Heart left ventricle (tissue), 16 donors: ENCODE measurements at places on chromosomes 7 and 10. TPM values are rescaled to one million over a fixed set of nuclear protein-coding genes. Genes with fewer than 3 reads are reported as not detected.
A peak's percentile ranks its signal among the peaks of the same experiment; 100 is the strongest.

- DNase-seq = no peak
These were observed 79.4 kb downstream of the VPS41 start for GRCh38 chr7:38829488-38830165.

DNA sequence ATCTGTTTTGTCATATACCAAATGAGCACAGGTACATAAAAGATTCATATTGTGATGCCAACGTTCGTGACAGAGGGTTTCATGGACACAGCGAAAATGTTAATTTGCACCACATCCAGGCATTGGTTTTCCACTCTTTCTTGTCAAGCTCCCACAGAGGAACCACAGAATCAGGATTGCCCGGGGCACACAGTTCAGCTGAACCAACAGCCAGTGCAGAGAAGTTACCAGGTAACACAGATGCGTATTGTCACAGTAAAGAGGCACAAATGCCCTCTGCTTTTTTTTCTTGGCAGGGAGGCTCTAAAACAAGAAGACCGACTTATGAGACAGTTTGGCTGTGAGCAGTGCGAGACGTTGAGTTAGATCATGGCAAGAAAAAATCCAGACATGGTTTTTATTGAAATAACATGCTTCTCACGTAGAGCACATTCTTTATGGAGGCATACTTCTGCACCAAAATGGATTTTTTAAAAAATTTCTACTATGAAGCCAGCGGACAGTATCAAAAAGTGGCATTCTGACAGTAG is 331.1 kb upstream of the KIAA1217 start:
- no peak for DNase-seq

DNA sequence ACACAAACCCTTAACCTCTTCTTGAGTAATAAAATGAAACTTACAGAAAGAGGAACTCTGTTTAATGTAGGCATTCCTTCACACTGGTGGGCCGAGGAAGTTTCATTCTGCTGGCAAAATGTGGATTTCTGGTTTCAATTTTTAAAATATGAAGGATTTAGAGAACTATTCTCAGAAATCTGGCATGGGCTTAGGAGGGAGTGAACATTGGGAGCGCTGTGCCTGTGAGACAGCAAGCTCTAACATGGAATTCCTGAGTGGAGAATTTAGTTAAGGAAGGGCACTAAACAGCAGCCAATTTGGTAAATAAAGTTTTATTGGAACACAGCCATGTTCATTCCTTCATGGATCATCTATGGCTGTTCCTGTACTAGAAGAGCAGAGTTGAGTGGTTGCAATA is 751.8 kb upstream of the IGFBP3 start:
- DNase-seq = no peak

- no peak for DNase-seq
These were observed 75.5 kb upstream of the AGK start for GRCh38 chr7:141475679-141476078.

DNA sequence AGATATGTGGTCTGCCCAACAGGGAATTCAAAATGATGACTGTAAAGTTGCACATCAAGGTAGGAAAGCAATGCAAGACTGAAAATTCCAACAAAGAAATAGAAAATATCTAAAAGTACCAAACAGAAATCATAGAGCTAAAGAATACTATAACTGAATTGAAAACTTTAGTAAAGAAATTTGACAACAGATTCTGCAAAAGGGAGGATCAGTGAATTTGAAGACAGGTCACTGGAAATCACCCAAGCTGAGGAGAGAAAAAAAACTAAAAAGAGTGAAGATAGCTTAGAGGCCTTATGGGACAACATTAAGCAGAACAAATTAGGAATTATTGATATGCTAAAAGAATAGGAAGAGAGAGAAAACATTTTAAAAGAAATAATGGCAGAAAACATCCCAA is 240.6 kb downstream of the SNX13 start:
- DNase-seq = no peak

- DNase-seq = no peak
These were observed 3.5 kb upstream of the IGF2BP3 start for GRCh38 chr7:23473844-23474093.

- DNase-seq = no peak
These were observed 238.8 kb upstream of the LYZL1 start for GRCh38 chr10:29050081-29050480.

- no peak for DNase-seq
These were observed 59.8 kb downstream of the DNAJC1 start for GRCh38 chr10:21943633-21944265.

Gene SFMBT2
- 13.2 TPM for total RNA-seq

DNA sequence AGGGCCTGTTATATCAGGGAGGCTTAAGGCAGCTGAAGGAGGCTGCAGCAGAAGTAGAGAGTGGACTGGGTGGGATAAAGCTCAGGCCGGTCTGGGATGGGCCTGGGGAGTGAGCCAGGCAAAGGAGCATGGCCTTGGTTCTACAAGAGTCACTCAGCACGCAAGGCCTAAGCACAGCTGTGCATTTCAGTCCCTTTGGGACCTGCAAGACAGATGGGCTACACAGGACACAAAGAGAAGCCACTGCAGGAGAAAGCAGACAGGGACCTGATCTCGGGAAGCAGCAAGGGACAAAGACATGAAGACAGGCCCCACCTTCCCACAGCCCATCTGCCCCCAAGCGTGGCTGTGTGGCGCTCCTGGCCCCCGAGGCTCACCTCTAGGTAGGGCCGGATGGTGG is 29.4 kb downstream of the RRP12 start:
- DNase-seq = no peak

DNA sequence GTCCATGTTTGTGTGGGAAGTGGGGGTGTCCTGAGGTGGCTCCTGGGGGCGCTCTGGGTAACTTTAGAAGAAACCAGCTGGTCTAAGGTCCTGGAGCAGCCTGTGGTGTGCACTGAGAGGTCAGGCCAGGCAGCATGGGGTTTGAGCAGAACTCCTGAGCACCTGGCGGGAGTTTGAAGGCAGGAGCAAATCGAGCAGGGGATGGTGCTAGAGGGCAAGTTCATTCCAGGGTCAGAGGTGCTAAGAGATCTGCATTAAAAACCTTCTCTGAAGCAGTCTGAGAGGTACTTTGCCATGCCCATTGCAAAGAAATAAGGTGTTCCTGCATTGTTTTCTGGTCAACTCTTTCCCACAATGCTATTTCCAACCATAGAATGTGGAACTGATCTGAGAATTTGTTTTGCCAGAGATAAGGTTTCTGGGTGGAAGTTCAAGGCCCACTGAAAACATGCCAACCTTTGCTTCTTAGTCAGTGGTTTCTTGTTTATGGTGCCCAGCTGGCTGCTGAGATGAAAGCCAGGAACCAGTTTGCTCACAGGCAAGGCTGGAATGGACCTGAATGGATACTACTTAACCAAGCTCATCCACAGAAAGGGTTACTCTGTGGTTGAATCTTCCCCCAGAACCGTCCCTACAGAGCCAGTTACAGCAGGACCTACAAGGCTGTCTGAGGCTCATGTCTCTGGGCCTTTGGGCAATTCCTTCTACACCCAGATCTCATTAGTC is 136.3 kb upstream of the TMEM72 start:
- no peak for DNase-seq

- no peak for DNase-seq
These were observed 228.5 kb upstream of the COBL start for GRCh38 chr7:51545131-51545530.

Gene C10orf67
- total RNA-seq = 0.46 TPM

Gene BAIAP2L1
- total RNA-seq = 0.64 TPM

DNA sequence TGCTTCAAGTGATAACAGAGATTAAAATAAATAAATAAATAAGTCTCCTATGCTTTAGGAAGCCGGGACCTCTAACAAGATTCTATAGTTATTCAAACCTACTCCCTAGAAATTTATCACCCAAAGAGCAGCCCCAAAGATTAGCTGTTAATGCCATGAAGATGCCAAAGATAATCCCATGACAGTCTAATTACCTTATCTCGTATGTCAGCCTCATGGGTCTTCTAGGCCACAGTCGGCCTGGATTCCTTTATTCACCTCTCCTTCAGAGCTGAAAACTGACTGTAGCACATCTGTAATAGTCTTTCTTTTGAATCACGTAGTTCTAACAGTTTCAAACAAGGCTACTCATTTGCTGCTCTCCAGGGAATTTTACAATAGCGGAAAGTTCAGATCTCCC is 24.2 kb downstream of the COL1A2 start:
- DNase-seq = no peak

Gene VWDE
- not detected for total RNA-seq

Gene GLI3
- 3.1 TPM for total RNA-seq

DNA sequence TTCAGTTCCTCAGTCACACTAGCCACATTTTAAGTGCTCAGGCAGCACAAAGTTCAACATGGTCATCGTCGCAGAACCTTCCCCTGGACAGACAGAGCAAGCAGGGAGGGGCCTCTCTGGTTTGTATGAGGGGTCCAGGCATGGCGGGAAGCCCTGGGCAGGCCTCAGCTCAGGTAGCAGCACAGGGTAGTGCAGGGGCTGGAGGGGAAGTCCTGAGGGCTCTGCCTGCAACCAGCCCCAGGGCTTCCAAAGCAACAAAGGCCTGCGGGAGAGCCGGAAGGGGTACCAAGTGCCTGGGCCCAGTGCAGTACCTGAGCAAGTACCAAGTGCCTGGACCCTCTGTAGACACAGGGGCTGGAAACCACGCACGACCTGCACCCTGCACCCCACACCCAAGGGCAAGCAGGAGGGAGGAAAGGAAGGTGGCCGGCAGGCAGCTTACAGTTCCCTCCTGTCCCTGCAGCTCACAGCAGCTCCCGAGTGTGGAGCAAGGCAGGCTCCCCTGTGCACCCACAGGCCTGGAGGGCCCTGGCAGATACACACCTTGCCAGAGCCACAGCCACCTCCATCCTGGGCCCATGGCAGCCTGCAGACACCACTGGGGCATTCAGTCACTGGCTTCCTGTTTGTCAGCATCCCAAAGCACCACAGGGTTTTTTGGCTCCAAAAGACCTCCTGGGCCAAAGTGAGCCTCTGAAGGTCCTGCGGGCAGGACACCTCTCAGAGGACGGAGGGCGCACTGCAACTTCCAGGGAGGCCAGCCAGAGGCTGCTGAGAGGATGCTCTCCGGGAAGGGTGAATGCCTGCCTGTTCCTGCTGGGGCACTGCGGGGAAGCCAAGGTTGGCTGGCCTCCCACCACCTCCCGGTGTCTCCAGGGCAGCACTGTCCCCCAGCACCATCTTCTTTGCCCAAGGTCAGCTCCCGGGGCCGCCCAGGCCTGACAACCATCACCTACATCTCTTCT is 6.5 kb upstream of the RET start:
- peak; percentile 13 for DNase-seq

DNA sequence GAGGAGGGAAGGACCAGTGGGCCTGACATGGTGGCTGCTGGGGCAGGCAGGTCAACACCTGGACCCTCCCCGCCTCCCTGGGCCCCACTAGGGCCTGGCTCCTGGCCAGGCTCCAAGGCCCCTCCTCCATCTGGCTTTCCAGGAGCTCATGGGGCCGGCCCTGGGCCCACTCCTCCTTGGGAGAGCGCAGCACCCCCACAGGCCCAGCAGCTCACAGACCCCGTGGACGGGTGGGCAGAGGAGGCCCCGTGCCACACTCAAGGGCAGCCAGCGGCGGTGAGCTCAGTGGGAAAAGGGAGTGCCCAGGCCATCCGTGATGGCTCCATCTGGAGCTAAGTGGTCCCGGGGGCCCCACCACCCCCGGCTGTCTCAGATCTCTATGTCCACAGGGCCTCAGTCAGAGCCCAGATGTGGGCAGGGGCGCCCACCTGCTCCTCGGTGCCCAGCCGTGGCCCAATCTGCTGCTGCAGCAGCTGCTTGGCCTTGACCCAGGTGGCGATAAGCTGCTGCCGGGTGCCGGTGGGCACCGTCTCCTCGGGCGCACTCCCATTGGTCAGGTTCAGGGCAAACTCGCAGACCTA is 32.8 kb downstream of the CFAP46 start:
- DNase-seq = no peak

Gene GPR26
- total RNA-seq = not detected

- DNase-seq = no peak
These were observed 268.5 kb downstream of the ADARB2 start for GRCh38 chr10:1468811-1469210.

DNA sequence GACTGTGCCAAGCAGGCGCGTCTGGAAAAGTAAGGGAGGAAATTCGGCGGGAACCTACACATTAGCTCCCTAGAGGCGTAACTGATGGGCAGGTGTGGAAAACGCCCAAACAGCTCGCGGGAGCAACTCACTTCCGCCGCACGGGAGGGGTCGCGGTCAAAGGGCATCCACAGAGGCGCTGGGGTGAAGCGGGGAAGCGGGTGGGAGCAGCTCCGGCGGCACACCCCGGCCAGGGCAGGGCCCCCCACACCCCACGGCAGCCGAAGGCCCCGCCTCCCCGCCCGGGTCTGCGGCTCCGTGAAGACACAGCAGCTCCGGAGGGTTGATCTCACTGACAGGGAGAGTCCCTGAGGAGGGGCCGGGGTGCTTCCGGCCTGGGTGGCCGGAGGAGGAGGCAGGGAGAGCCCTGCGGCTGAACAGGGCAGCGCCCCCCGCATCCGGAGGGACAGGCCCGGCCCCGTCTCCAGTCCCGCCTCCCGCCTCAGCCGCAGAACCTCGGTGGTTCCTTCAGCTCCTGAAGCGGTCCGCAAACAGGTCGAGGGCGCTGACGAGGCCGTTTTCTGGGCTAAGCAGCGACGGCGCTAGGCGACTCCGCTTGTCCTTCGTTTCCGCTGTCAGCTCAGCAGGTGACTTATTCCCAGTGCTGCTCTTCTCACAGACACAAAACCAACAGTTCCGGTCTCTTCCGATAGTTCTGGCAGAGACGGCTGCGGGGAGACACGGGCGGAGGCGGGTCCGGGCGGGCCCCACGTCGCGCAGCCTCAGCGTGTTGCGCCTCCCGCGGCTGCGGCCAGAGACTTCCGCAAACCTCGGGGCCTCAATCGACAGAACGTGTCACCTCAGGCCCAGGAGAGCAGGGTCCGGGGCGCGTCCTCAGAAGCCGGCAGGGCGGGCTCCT is 276.1 kb downstream of the DNAJB6 start:
- DNase-seq = peak; percentile 57

DNA sequence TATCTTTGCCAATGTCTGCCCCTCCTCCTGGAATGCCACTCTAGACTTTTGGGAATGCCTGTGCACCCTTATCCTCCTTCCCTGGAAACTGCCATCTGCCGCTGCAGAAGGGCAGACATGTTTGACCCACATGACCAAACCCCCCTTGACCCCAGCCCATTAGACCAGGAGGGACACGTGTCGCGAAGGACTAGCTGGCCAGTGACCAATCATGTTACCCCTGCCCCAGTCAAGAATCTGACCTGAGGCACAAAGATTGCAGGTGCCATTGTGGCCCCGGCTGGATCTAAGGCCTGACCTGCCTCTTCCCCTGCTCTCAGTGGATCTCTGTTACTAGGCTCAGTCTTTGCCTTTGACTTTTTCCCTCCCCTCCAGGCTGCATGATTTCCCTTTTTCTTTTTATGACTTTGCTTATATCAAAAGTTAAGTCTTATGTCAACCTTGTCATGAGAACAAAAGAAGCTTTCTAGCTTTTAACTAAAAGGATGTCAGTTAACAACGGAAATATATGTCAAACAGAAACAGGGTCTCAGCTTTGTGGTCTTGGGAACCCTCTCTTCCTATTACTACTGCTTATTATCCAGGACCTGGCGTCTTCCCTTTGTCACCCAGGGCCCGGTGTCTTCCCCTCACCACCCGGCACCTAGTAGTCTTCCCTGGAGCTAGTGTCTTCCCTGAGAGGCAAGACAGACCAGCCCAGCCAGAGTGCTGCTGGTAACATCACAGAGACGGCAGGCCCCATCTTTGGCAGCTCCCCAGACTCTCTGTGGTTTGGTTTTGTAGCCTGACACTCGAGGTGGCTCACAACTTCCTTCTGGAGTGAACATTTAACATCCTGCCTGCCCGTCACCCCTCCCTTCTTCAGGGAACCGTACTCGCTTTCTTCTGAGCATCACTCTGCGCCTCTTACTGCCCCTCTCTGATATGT is 24.4 kb upstream of the PPIF start:
- DNase-seq = peak; percentile 51
